ENCODE measurements at places on chromosomes 7 and 10.
A peak's percentile ranks its signal among the peaks of the same experiment; 100 is the strongest.

DNA sequence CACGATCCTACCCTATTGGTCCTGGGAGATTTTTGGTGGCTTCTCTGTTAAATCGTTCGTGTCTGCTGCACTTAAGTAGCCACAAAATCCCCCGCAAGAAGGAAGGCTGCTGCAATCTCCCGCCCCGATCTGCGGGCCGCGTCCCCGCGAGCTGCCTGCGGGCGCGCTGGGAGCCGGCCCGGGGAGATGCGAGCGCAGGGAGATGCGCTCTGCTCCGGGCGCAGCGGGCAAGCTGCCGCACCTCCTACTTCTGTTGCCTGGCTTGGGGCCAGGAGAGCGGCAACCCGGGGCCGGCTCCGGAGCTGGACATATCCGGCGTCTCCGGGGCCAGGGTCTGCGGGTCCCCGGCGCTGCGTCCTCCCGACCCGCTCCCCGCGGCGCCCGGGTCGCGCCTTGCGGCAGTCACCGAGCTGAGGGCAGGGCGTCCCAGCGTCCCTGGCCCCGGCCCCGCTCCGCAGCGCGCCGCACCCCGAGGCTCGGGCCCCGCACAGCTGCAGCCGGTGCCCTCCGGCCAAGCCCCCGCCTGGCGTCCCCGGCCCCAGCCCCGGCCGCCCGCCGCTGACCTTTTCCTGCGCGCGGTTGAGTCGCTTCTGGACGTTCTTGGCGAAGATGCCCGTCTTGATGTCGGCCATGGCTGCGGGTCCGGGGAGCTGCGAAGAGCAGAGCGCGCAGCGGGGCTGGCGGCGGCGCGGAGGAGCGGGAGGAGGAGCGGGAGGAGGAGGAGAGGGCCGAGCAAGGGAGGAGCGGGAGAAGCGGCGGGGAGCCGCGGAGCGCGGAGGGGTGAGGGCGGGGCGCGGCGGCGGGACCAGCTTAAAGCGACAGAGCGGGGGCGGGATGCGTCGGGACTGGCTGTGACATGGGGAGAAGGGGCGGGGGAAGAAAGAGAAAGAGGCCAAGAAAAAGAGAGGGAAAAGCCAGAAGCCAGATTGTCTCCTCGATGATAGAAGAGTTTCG is at the start of gene AMPH:
Gene AMPH (minus strand): TSS at position 654 of the 954 bp plus-strand sequence. CDS start 22 bp downstream, at position 632.
- DNase-seq: no peak

GRCh38 chr10:84184517-84184916 is 9.8 kb upstream of the CDHR1 start:
- DNase-seq: no peak

DNA sequence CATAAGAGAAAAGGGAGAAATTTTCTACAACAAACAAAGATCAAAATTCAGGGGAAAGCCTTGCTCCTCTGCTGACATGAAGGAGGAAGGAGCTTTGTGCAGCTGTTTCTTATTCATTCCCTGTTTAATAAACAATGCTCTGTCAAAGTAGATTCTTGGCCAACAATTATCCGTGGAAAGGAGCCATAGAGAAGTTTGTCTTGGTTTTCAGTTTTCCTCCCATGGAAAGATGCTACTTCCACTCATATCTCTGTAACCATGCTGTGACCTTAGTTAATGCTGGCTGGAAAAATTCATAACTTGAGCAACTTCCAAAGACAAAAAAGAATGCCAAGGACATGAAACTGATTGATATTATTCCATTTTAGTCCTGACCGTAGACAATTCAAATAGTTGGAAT is 8.1 kb downstream of the DDC start:
- no peak for DNase-seq

DNA sequence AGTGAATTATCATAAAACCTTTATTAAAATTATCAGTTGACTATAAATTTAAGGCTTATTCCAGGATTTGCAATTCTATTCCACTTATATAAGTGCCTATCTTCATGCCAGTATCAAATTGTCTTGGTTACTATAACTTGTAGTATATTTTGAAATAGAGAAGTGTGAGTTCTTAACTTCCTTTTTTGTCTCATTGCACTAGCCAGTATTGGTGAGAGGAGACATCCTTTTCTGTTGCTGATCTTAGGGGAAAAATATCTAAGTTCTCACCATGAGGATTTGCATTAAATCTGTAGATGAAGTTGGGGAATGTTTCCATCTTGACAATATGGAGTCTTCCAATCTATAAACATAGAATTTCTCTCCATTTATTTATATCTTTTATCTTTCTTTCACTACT is 104.2 kb upstream of the MKI67 start:
- no peak for DNase-seq

GRCh38 chr7:47776335-47776734 is 171.9 kb downstream of the PKD1L1 start:
- DNase-seq: no peak

GRCh38 chr10:96541921-96542320 is 28.2 kb upstream of the TLL2 start:
- no peak for DNase-seq

GRCh38 chr10:3874990-3875841 is 90.2 kb upstream of the KLF6 start:
- no peak for DNase-seq

GRCh38 chr10:46536781-46537180 is 19.7 kb downstream of the GPRIN2 start:
- no peak for DNase-seq

- peak; percentile 41 for DNase-seq
Measured at GRCh38 chr10:103765981-103766380, 89.4 kb downstream of the SH3PXD2A start.

- peak; percentile 28 for DNase-seq
Measured at GRCh38 chr7:151759591-151760042, 117.3 kb downstream of the PRKAG2 start.

GRCh38 chr7:18288322-18289037 is 207.1 kb upstream of the HDAC9 start:
- no peak for DNase-seq

GRCh38 chr7:43612599-43613589 is 30.0 kb downstream of the STK17A start:
- no peak for DNase-seq

DNA sequence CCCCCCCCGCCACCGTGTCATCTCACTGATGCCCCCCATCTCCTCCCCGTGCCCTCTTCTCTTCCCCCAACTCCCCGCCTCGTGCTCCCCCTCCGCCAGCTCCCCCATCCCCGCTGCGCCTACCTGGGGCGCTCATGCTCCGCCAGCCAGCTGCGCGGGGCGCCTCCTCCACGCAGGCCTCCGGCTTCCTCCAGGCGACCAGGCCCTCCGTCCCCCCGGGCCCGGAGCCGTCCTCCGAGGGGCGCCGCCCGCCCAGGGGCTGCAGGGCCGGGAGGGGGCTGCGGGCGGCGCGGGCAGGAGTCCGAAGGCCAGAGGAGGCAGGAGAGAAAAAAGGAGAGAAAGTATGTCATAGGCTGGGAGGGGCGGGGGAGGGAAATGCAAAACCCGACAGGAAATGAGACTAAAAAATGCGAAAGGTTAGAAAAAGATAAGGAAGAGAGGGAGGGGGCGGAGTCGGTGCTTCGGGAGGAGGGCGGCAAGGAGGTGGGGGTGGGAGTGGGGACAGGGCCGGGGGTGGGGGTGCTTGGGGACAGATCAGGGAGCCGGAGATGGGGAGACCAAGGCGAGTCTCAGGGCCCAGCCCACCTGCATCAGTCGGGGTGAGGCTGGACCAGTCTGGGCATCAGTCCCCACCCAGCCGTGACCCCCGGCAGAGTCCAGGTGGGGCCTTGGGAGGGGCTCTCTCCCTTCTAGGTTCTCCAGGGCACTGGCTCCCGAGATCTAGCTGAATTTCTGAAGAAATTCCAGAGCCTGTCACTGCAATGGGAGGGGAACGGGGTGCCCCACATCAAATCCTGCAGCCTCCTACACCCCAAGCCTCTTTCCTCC is at the start of gene CARD11:
Gene CARD11 (minus strand): TSS at position 324 of the 828 bp plus-strand sequence. CDS start 85,361 bp downstream, outside the sequence.
- peak; percentile 49 for DNase-seq

- DNase-seq: no peak
Measured at GRCh38 chr7:95907337-95907736, 135.0 kb downstream of the DYNC1I1 start.

DNA sequence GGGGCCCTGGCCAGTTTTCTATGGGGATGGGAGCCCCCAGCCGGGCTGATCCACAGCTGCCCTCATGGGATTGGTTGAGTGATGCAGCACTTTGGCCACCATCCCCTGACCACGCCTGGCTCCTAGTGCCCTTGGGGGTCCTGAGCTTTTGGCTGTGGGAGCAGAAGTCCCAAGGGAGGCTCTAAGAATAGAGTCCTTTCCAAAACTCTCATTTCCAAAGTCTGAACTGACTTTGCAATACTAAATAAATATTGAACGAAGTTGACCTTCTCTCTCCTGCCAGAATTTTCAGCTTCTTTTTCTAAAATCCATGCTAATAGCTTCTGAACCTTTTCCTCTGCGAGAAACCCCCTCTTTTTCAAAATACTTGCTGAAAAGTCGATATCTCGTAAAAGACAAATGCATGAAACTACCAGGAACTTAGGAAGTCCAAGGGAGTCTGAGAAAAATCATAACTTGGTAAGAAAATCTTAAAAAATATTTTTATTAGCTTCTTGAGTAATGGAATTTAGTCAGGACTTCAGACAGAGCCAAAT is 62.7 kb upstream of the IGFBP3 start:
- DNase-seq: no peak

DNA sequence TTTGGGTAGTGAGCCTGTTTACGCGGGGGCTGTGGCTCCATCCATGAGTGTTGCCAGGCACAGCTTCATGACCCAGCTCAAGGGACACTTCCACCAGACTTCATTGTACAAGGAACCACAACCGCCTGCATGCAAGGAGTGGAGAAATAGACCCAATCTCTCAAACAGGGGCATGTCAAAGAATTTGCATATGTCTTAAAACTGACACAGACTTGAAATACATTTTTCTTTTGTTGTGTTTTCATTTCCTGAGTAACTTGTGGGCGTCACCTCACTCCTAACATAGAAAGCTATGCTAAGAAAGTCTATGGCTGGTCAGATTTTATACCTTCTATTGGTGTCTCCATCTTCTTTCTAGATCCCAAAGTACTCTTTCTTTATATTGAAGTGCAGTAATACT is 266.2 kb upstream of the RNF32 start:
- no peak for DNase-seq

- DNase-seq: no peak
Measured at GRCh38 chr10:99450624-99451498, 20.4 kb upstream of the GOT1 start.

- no peak for DNase-seq
Measured at GRCh38 chr7:143929224-143929920, 5.7 kb upstream of the OR2F2 start.

Measured in activated naive CD4-positive, alpha-beta T cell (primary cell).